Activated naive CD8-positive, alpha-beta T cell treated with anti-CD3 and anti-CD28 coated beads for 36 hours (primary cell): ENCODE measurements at places on chromosomes 1 and 21.
A peak's percentile ranks its signal among the peaks of the same experiment; 100 is the strongest.

DNA sequence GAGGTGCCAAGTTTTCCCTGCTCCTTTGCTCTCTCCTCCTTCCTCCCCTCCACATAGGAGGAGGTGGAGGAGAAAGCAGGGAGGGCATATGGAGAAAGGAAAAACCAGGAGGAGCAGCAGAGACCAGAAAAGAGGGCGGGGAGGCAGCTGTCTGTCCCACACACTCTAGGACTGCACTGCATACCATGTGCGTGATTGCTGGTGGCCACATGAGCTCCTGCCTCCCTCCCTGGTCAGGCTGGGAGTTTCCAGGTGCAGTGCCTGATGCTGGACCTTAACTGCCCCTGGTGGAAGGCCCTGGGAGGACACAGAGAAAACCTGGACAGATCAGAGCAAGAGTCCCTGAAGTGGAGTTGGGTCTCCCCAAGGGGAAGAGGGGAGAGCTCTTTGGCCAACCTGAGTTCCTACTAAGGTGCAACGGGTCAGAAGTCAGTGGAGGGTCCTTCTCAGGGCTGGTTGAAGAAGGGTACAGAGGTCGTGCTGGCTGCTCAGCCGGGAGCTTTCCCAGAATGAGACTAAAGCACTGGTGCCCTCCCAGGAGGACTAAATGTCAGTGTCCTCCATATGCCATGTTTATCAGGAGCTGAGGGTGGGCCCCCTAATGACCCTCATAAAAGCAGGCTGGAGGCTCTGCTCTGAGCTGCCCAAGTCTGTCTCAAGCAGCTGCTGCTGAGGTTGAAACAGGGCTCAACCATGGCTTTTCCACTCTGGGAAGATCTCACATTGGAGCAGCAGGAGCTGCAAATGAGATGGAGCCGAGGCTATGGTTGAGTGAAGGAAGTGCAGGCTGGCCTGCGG, 3.5 kb upstream of the LGR6 start:
- no peak for DNase-seq

GRCh38 chr1:203765029-203765837, at the start of gene LAX1:
LAX1 (plus strand) TSS chr1:203765183; CDS start chr1:203765566, 383 bp downstream.
- peak; percentile 82 for DNase-seq

GRCh38 chr1:44500181-44501046, 95.4 kb downstream of the RNF220 start:
- DNase-seq: no peak

GRCh38 chr1:186672131-186672530, 8.1 kb downstream of the PTGS2 start:
- DNase-seq: no peak

- DNase-seq: no peak
Measured at GRCh38 chr1:96365596-96366390, 355.8 kb upstream of the PTBP2 start.

DNA sequence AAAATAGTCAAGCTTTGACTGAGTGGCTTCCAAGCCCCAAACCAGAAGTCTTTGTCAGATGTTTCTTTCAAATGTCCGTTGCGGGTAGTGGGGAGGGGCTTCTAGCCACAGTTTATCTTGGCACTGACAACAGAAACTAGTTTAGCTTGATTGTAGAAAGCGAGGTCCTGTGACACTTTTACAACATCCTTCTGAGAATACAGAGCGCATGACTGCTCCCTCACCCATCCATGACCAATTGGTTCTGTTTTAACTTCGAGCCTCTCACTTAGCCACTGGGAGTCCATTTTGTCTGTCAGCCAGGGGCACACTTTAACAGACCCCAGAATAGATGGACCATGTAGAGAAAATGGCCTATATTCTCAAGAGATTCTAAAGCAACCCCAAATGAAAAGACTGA, 199.2 kb upstream of the ST6GALNAC5 start:
- DNase-seq: no peak

GRCh38 chr1:42162181-42162580, 2.4 kb downstream of the GUCA2A start:
- no peak for DNase-seq

DNA sequence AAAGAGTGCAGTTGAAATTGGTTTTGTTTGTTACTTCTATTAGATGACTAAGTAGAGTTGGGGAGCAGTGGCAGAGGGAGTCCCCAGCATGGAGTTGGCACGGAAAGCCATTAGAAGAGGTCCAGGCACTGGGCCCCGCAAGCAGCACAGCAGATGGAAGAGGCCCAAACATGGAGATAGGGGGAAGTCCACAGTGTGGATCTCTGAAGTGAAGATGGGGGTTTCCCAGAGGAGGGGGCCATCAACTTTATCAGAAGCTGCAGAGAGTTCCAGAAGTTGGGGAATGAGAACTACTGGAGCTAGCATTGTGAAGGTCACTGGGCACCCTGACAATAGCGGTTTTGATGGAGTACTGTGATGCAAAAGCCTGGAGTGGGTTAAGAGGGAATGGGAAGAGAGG, 30.6 kb downstream of the PAFAH2 start:
- DNase-seq: no peak
